ENCODE measurements at places on chromosomes 6 and 20. TPM values are rescaled to one million over a fixed set of nuclear protein-coding genes. Genes with fewer than 3 reads are reported as not detected.

C20orf144 gene
- 0.10 TPM for total RNA-seq

CDH4 gene
- 6.7 TPM for total RNA-seq

PRDM13 gene
- total RNA-seq = 1.1 TPM

TENT5A gene
- total RNA-seq = 1.0 TPM

USP49 gene
- total RNA-seq = 1.6 TPM

CNKSR3 gene
- total RNA-seq = 5.3 TPM

FLOT1 gene
- 94.3 TPM for total RNA-seq

BEND6 gene
- total RNA-seq = 1.7 TPM

ZNF292 gene
- 3.4 TPM for total RNA-seq

SLC17A1 gene
- total RNA-seq = not detected

MAPK13 gene
- total RNA-seq = 0.92 TPM

MOG gene
- total RNA-seq = not detected

PPP1R14C gene
- 1.4 TPM for total RNA-seq

SOX18 gene
- 1.1 TPM for total RNA-seq

SUMO4 gene
- total RNA-seq = not detected

DPPA5 gene
- total RNA-seq = not detected

CFAP61 gene
- 0.37 TPM for total RNA-seq

JAG1 gene
- 52.7 TPM for total RNA-seq

BCAS1 gene
- 0.75 TPM for total RNA-seq

MCCD1 gene
- total RNA-seq = not detected

NKX2-2 gene
- not detected for total RNA-seq

SASH1 gene
- 4.1 TPM for total RNA-seq

MUC21 gene
- not detected for total RNA-seq

GPX5 gene
- total RNA-seq = not detected

PPP1R18 gene
- total RNA-seq = 45.9 TPM

DLL1 gene
- total RNA-seq = 0.19 TPM
